Stimulated activated CD8-positive, alpha-beta memory T cell treated with anti-CD3 and anti-CD28 coated beads, Interleukin-4, amount 100 ng/mL, for 48 hours (primary cell): ENCODE measurements at places on chromosomes 7 and 10.

DNA sequence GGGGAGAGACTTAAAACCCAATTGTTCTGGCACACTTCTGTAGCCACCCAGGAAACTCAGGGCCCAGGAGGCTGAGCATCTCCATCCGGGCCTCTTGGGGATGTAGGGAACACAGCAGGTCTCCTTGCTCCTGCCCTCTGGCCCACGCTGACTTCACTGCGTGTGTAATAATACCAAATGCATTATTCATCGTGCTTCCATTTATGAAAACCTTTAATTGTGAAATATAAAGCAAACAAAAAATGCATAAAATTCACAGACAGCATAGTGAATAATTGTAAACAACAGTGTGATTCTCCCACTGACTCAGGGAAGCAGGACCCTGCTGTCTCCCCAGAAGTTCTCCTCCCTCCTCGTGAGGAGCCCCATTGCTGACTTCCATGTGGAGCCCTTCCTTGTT, 70.3 kb upstream of the SHH start:
- no peak for DNase-seq

DNA sequence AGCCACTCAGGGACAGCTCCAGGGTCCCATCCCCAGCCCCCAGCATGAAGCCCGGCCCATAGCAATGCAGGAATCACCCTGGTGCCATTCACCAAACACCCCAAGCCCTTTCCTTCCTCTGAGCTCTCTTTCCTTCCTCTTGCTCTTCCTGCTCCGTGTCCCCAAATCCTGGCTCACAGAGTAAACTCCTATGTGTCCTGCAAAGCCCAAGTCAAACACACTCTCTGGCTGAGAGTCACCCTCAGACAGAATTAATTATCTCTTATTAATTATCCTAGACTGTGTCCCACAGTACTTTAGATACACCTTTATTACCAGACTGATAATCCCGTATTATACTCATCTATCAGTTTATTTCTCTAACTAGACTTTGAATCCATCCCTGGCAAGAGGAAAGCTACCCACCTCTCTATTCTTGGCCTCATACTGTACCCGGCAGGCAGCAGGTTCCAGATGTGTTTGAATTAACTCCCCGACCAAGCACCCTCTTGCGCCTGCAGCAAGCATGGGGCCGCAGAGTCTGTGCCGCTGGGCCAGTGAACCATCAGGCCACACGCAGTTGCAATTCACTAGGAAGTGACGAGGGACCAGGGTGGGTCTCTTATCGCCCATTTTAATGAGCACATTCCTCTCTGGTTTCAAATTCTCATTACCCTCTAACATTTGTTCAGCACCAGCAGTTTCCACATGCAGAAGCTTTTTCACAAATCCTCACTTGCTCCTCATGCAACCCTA, 86.7 kb downstream of the PRKAG2 start:
- no peak for DNase-seq

GRCh38 chr7:4798706-4799235, 23.3 kb downstream of the AP5Z1 start:
- no peak for DNase-seq

DNA sequence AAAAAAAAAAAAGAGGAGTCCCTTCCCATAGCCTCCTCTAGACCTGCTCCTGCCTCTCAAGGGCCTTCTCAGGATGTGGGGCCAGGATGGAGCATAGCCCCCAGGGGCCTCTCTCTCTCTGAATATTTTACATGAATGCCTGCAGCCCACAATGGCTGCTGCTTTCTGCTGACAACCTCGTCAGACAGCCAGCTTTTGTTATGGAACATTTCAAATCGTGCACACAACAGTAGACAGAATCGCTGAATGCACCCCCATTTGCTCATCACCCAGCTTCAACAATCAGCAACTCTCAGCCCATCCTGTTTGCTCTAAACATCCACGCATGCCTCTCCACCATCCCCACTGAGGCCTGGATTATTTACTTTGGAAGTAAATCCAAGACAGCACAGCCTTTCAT, 5.4 kb downstream of the PLAC9 start:
- no peak for DNase-seq

GRCh38 chr10:125964558-125964957, 68.2 kb downstream of the FANK1 start:
- no peak for DNase-seq

GRCh38 chr7:124497176-124497575, 268.4 kb downstream of the GPR37 start:
- DNase-seq = no peak

DNA sequence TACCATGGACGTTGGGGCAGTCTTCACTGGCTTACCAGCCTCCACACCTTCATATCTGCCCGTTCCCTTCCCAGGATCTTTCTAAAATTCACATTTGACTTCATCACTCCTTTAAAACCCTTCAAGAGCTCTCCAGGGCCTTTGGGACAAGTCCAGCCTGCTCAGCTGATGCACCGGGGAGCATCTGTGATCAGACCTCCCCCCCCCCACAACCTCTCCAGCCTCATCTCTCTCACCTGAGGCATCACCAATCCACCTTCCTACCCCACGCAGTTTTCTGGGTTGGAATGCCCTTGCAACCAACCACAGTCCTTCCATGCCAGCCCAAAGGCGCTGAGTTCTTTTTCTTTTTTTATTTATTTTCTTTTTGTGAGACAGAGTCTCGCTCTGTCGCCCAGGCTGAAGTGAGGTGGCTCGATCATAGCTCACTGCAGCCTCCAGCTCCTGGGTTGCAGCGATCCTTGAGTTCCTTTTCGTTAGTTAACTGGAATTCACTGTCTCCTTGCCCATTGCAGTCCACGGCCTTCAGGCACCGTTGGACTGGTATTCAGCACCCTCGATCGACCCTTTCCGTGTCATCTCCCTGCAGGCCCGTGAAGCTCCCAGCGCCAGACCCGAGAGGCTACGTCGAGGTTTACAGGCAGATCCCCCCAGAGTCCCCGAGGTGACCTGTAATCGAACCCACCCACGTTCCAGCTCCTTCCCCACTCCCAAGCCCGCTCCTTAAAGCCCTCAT, 654 bp downstream of the ALKBH4 start:
- DNase-seq = no peak

GRCh38 chr7:101234636-101235035, 3.0 kb downstream of the CLDN15 start:
- DNase-seq = no peak

DNA sequence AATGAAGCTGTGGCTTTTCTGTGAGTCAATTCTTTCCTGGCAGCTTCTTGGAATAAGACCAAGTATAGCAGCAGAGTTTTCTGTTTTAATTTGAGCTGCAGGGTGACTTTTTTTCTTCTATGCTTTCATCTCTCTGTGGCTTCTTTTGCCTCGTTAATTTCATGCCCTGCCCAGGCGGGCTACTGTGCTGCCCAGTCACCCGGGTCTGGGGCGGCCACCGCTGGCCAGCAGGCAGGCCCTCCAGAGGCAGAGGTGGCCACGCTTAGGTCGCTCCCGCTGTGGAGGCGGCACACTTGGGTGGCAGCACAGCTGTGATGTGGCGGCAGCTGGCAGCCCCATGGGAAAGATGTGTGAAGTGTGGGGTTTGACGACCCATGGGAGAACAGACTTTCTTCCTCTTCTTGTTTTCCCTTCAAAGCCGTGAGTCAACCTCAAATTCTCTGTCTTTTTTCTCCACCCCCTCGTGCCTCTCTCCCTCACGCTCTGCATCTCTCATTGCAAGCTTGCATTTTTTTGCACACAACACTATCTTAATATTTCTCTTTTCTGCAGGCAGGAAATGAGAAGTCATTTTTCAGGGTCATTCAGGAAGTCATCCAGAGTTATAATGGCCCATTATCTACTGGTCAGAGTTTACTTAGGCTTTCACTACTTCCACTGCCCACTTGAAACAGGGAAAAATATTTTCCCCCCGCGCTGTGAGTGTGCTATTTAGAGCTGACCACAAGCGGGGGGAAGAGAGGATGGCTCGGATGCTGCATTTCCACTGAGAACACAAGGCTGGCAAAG, 67.8 kb downstream of the EGFR start:
- DNase-seq = no peak

GRCh38 chr7:129466796-129467195, 32.6 kb downstream of the STRIP2 start:
- no peak for DNase-seq

DNA sequence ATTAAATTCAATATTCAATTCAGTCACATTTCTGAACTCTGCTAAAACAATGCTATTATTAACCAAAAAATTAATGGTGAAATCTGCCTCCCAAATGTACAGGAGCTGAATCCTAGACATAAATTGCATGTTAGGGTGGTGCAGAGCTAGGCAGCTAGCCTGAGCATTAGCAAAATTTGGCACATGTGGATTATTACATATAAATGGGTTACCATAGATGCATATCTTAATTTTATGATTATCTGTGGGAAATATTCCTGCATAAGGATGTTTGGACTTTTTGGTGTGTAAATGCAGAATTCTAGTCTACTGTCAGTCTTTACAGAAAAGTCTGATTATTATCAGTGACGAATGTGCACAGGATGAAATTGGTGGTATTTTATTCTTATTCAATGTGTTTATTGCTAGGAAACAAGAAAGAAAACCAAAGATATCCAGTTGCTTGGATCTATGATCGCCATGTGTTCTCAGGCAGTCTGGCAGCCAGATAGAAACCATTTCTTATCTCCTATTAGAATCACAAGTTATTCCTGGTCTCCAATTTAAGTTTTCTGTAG, 150.7 kb downstream of the POU6F2 start:
- DNase-seq = no peak

- DNase-seq = no peak
Observed at GRCh38 chr10:34687434-34688210, 127.5 kb downstream of the PARD3 start.
